ENCODE measurements at places on chromosomes 16 and 17. TPM values are rescaled to one million over a fixed set of nuclear protein-coding genes. Genes with fewer than 3 reads are reported as not detected.

The NFAT5 gene
- total RNA-seq: 25.8 TPM

The SLFN14 gene
- total RNA-seq: 0.23 TPM

The CCL8 gene
- total RNA-seq: not detected

The NHLRC4 gene
- 0.69 TPM for total RNA-seq

The METTL23 gene
- 14.8 TPM for total RNA-seq

The SEPTIN1 gene
- 1.2 TPM for total RNA-seq

The TNS4 gene
- total RNA-seq: not detected

The SOX8 gene
- total RNA-seq: 49.4 TPM

The STAC2 gene
- 0.46 TPM for total RNA-seq

The GPR139 gene
- 3.2 TPM for total RNA-seq

The TMC7 gene
- 5.1 TPM for total RNA-seq

The MT1M gene
- total RNA-seq: 1.4 TPM

The DBNDD1 gene
- 22.4 TPM for total RNA-seq

The TMEM204 gene
- total RNA-seq: 3.2 TPM

The TIMP2 gene
- 94.6 TPM for total RNA-seq

The CCDC78 gene
- 8.8 TPM for total RNA-seq

The SYT17 gene
- total RNA-seq: 32.5 TPM

The OTOA gene
- 0.69 TPM for total RNA-seq
